ENCODE measurements at places on chromosomes 4 and X.

- no peak for DNase-seq
Observed at GRCh38 chr4:26192899-26193869, 127.6 kb upstream of the RBPJ start.

GRCh38 chrX:72201836-72202536 is 20.4 kb downstream of the PIN4 start:
- DNase-seq = no peak

GRCh38 chrX:7214251-7214650 is 66.3 kb upstream of the PUDP start:
- DNase-seq = no peak

DNA sequence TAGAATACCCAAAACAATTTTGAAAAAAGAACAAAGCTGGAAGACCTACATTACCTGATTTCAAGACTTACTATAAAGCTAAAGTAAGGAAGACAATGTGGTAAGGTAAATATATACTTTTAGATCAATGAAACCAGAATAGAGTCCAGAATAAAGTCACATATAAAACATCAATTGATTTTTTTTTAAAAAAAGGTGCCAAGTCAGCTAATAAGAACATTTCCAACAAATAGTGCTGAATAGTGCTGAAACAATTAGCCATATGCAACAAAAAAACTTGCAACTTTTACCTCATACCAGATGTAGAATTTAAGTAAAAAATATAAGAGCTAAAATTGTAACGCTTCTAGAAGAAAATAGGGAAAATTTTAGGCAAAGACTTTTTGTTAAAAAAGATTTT is 73.0 kb upstream of the PDHA1 start:
- no peak for DNase-seq

DNA sequence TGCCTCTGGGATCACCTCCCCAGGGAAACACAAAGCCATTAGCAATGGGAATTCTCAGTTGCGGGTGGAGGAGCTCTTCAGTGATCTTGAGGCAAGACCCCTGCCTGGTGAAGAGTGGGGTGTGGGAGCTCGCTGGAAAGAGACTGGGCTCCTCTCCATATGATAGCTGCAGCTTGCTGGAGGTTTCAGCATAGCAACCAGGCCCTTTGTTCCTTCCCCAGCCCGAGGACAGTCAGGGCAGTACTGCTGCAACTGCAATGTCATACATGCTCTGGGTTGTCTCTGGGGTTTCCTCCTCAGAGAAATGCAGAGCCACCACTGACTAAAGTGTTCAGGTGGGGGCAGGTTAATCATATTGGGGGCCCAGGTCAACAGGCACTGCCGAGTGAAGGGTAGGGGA is 81.3 kb downstream of the ARHGAP24 start:
- DNase-seq = no peak

DNA sequence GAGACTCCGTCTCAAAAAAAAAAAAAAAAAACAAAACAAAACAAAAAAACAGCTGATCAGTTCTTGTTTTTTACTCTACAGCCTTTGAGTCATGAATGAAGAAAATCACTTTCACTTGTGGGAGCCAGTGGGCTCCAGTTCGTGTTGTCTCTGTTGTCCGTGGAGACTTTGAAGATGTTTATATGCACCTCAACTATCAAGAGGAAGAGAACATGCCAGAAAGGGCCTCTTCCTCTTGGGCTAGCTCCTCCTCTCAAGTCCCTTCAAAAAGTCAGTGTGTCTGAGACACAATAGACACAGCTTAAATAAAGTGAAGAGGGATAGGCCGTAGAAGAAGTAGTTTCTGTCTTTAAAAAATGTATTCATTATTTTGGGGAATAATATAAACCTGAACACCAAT is 182.7 kb downstream of the KDR start:
- DNase-seq = peak; percentile 13

DNA sequence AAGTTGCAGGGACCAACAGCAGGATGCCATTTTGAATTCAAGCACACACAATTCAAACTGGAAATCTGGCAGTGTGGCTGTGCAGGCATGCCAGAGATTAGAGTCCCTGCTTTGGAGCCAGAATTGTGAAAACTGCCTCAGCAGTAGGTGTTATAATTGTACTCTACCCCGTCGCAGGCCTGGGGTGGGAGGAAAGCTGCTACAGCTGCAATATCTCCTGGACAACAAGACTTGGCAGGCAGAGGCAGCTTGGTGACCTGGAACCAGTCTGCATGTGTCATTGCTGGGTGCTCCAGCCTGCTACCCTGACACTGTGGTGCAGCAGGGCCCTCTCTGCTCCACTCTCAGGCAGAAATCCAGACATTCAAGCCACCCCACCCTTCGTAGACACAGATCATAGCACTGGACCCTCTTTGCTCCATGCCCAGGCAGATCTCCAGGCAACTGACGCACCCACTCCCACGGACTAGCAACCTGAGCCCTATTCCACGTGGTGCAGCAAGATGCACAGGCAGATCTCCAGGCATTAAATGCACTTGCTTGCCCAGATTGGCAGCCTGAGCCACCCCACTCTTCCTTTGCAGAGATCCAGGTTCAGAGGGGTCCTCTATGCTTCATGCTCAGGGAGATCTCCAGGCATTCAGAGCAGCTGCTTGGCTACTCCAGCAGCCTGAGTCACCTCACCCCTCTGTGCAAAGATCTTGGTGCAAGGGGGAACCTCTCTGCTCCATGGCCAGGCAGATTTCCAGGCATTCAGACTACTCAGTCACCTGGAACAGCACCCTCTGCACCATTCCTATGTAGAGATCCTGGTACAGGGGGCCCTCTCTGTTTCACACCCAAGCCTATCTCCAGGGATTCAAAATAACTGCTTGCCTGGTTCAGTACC is 140.5 kb downstream of the LRBA start:
- DNase-seq = no peak

DNA sequence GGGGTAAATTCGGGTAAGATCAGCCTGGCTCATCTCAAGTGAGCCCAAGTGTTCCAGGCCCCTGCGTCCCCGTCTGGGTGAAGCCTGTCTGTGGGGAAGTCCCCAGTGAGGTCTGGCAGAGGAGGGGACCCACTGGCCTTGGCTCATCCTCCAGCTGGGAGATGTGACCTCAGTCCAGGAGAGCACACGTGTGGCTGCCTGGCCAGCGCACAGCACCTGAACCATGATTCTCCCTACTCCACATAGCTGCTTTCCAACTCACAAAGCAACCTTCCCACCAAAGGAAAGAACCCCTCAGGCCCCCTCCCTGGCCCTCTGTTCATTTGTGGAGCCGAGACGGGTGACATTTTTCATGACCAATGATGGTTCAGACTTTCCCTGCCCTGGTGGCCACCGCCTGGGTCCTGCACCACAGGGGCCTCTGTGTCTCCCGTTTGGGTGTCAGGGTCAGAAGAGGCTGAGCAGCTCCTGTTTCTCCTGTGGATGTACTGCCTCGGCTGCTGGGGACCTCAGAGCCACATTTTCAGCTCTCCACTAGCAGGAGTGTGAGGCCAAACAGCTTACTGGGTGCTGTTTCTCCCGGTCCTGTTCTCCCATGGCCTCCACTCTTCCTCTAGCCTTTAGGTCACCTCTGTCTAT is 111.4 kb downstream of the CPZ start:
- DNase-seq = no peak

All from suppressor macrophage treated with lipopolysaccharide for 1 hour (primary cell).